Kidney epithelial cell (primary cell): ENCODE measurements at places on chromosomes 7 and 10. TPM values are rescaled to one million over a fixed set of nuclear protein-coding genes. Genes with fewer than 3 reads are reported as not detected.

The CHN2 gene
- 3.6 and 5.7 TPM in 2 replicates for total RNA-seq

The COL13A1 gene
- 0.41 and 1.7 TPM in 2 replicates for total RNA-seq

The CNTNAP2 gene
- 14.0 and 15.1 TPM in 2 replicates for total RNA-seq

The TUBB8 gene
- not detected in 2 replicates for total RNA-seq

The SUPV3L1 gene
- total RNA-seq: 36.1 and 41.2 TPM in 2 replicates

The AKR1C1 gene
- total RNA-seq: 1.2 and 1.5 TPM in 2 replicates

The OR2A12 gene
- not detected in 2 replicates for total RNA-seq

The AQP1 gene
- 1.6 and 2.5 TPM in 2 replicates for total RNA-seq

The ANXA7 gene
- total RNA-seq: 109 and 112 TPM in 2 replicates

- no peak for DNase-seq
These were observed 54.4 kb downstream of the ARMH3 start for GRCh38 chr10:102001435-102002068.

GRCh38 chr10:49398000-49398861, 2.3 kb upstream of the DRGX start:
- no peak for DNase-seq

GRCh38 chr7:25619963-25620799, 391.9 kb upstream of the NPVF start:
- DNase-seq: no peak

GRCh38 chr10:48773580-48773979, 88.9 kb downstream of the WDFY4 start:
- DNase-seq: no peak

GRCh38 chr10:72462261-72462660, 107.5 kb upstream of the DNAJB12 start:
- no peak for DNase-seq

DNA sequence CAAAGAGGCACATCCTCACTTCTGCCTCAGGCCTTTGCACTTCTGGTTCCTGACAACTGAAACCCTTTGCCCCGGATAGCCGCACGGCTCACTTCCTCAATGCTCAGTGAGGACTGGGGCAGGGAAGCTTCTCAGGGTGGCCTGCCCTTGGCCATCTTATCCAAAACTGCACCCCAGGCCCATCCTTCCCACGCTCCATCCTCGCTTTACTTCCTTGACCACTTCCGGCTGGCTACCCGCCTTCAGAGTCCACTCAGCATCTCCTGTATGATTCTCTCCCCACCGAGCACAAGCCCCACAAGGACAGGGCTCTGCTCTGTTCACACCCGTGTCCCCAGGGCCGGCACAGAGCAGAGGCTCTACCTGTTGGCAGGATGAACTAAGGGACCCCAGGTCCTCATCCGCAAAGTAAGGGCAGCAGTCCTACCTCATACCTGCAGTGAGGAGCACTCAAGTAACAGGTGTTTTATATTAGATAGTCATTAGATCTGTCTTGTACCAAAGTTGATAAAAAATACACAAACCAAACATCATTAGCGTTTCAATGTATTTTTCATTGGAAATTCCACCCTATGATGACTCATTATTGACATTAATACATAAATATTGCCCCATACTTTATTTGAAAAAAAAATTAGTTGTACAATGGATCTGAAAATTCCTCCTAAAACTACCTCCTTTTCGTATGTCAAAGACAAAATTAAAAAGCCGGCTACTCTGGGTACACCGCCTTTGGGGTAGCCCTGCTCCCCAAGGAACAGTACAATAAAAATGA, 35.0 kb downstream of the GNA12 start:
- no peak for DNase-seq

- peak; percentile 94 for DNase-seq
These were observed 44.6 kb upstream of the ANAPC16 start for GRCh38 chr10:72171175-72171630.

- peak; percentile 37 for DNase-seq
These were observed 80.3 kb upstream of the UCN3 start for GRCh38 chr10:5284311-5285057.

DNA sequence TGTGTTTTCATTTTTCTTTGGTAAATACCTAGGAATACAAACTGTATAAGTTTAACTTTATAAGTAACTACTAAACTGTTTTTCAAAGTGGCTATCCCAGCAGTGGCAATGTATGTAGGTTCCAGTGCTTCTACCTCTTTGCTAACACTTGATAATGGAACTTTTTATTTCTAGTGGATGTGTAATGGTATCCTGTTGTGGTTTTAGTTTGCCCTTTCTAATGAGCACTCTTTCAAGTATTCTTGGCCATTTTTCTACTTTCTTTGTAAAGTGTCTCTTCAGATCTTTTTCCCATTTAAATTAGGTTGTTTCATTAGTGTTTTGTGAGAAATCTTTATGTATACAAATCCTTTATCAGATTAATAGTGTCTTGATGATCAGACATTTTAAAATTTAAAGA, 4.6 kb downstream of the KIF20B start:
- DNase-seq: no peak

- no peak for DNase-seq
These were observed 30.3 kb upstream of the HERPUD2 start for GRCh38 chr7:35725280-35725680.

GRCh38 chr10:120505866-120506265, 48.8 kb downstream of the PLPP4 start:
- DNase-seq: no peak

DNA sequence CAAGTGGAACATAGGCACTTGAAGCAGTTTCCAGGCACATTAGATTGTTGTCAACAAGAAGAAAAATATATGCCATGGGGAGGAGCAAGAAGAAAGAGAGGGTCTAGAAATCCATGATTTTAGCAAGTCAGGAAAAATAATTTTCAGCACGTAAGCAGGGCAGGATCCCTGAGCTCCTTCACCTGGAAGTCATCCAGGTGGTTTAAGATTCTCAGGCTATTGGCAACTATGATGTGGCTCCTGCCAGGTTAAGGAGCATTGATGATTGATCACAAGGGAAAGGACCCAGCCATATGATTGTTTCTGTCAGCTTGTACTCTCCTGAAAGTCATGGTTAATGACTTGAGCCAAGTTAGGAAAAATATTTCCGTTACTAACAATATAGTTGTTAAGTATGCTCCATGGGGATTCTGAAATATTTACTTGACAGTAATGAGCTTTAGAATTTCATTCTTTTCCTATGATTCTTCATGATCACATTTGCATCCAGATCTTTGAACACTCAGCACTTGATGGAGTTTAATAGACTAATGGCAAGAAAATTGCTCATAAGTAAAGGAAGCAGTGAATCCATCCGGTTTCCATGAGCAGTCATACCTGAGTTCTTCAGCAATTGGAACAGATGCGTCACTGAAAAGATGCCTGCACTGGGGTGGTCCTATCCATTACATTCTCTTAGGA, 209.1 kb downstream of the BICC1 start:
- no peak for DNase-seq

DNA sequence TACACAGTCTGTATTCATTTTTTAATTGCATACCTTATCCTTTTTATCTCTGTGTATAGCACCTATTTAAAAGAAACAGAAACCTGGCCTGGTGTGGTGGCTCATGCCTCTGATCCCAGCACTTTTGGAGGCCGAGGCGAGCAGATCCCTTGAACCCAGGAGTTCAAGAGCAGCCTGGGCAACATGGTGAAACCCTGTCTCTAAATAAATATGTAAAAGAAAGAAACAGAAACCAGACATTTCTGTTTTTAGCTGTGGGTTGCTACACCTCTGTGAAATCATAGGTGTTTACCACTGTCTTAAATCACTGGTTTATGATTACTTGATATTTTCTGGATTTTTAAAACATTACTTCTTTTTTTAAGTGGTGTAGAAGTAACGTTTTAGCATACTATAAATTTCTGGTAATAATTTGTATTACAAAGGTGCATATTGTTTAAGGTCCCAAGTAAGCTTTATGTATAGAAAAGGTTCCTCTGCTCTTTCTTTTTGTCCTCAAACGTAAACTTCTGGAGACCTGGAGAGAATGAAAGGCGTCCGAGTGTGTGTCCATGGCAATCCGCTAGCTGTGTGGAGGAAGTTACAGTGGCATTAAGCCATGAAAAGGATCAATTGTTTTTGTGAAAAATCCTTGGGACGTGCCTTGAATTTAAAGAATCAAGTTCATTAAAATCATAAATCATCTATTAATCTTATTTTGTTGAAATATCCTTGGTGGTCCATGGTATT, 41.1 kb downstream of the PTPRZ1 start:
- DNase-seq: no peak

DNA sequence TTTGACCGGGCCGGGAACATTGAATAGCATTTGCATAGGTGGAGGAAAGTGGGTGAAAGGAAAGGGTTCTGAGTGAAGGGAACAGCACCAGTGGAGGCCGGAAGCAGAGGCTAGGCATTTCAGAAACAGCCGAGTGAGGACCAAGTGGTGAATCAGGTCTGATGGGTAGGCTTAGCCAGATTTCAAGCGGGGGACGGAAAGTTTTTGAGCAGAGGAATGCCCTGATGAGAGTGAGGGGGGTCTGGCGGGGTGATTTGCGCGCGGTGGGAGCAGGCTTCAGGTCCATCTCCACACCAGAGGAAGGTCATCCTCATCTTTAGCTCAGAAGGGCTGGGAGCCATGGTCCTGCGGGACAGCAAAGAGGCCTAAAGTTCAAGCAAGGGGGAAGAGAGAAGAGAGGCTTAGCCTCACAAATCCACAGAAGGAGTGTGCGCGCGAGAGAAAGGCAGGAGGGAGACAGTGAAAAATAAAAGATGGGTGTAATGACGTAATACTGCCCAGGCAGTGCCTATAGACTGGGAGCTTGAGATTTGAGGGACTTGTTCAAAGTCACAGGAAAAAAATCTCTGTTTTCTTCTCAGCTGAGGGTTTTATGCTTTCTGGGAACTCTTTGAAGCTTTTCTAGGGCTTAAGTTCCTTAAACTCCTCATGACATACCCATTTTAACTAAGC, 1.0 kb upstream of the DENND2A start:
- no peak for DNase-seq

- no peak for DNase-seq
These were observed 126.2 kb upstream of the KCTD7 start for GRCh38 chr7:66502230-66503035.
